ENCODE measurements at places on chromosomes 1 and 21.

- no peak for DNase-seq
Observed at GRCh38 chr21:30256100-30256499, 26.6 kb downstream of the KRTAP24-1 start.

- no peak for DNase-seq
Observed at GRCh38 chr1:55848906-55849305, 633.7 kb upstream of the USP24 start.

DNA sequence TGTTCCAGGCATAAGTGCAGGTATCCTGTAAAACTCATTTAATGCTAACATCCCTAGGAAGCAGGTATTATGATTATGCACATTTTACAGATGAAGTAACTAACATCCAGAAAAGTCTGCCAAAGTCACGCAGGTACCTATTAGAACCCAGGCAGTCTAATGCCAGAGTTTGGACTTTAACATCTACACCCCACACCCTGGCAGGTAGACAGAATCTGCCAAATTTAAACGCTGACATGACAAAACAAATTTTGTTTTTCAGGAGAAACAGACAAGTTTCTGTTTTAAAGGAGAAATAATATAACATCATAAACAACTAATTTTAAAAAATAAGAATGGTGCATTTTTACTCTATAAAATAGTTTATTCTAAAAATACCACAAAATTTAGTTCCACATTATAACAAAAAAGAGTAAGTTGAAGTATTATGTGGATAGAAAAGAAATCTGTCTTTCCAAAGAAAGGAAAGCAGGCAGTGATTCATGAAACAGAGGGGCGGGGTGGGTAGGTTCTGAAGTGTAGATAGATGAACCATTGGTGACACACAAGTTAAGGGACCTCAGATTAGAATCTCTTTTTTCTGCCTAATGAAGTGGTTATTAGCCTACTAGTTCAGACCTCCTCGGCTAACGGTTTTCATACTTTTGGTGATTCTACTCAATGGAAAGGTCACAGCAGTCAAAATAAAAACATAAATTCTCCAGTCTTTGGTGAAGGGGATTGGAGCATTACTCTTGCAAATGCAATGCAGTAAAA lies 1.7 kb downstream of the ASPM start:
- peak; percentile 61 for DNase-seq

DNA sequence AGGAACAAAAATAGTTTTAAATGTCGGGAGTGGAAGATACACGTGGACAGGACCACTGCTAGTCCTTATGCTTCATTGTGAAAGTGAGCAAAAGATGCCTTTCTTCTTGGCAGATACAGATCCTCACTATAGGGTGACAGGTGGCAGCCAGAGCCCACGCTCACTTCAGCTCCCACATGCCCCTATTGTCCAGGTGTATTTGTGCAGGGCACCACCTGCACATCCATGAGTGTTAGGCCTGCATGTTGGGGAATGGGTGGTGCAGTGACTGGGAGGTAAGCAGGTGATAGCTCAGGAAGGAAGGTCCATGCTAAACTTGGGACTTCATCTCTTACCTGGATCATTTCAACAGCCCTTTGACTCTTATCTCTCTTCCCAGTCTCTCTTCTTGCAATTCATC lies 27.4 kb downstream of the SLC5A9 start:
- DNase-seq, result no peak

GRCh38 chr1:59064592-59064991 lies 232.3 kb upstream of the FGGY start:
- no peak for DNase-seq
